ENCODE measurements at places on chromosomes 13 and 19. TPM values are rescaled to one million over a fixed set of nuclear protein-coding genes. Genes with fewer than 3 reads are reported as not detected.

The ZNF154 gene
- 24.5 TPM for polyA plus RNA-seq

The CLIP3 gene
- polyA plus RNA-seq, result 61.8 TPM

The ATP8A2 gene
- polyA plus RNA-seq, result 5.7 TPM

The ZNF699 gene
- 7.0 TPM for polyA plus RNA-seq

The RYR1 gene
- 5.8 TPM for polyA plus RNA-seq

The IRGC gene
- polyA plus RNA-seq, result not detected

The FGF21 gene
- not detected for polyA plus RNA-seq

The MIDN gene
- 59.4 TPM for polyA plus RNA-seq

The ICAM1 gene
- 7.3 TPM for polyA plus RNA-seq

The KLK5 gene
- polyA plus RNA-seq, result 2.5 TPM

The KL gene
- 57.1 TPM for polyA plus RNA-seq

DNA sequence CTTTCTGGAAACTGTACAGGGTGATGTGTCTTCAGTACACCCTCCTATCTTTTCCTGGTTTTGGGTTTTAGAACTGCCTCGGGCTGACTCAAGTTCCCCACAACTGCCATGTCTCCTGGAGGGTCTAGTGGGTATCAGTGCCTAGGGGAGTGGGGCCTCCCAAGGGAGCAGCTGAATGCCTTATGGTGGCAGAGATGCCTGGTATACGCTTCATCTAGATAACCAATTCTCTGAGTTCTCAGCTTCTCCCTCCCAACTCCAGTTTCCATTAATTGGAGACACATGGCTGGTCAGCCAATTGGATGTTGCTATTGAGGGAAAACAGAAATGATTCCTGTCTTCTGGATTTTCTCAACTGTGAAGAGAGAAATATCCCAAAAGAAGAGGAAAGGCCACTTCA is 12.8 kb downstream of the ZNF439 start:
- DNase-seq, result no peak

- no peak for DNase-seq
Observed at GRCh38 chr13:60329221-60329923, 67.6 kb upstream of the TDRD3 start.

DNA sequence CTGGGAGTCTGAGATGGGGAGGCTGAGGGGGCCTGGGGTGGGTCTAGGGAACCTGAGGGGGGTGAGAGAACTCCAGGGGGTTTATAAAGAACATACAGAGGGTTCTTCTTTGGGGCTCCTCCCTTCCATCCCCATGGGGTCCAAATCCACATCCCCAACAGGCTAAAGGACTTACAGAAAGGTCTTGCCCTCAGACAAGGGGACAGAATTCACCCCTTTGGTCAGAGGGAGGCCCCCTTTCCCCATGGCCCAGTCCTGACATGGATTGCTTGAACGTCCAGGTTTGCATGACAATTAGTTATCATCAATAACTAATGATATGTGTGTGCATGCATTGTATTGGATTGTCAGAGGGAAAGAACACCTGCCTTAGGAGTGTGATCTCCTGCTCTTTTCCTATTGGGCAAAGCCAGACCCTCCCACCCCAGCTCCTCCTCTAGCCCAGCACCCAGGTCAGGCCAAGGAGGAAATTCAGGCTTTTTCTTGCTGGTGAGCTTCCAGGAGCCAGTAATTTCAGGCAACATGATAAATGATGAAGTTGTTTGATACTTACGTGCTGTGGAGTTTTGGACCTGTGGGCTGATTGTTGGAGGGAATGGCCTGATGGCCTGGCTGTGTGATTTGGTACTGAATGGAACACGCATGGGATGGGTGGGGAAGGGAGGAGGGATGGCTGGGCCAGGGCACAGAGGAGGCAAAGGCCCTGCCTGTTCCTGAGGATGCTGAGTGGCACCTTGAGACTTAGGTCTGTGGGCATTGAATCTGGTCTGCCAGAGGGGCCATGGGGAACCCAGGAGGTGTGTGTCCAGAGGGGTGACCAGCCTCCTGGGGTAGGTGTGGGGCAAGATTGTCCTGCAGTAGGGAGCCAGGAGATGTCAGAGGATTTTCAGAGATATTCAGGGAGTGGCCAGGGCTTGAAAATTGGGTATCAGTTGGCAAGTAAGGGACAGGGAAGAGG is 1.1 kb downstream of the KLHL26 start:
- DNase-seq, result no peak

- no peak for DNase-seq
Observed at GRCh38 chr13:112057736-112058518, 9.0 kb upstream of the SOX1 start.

DNA sequence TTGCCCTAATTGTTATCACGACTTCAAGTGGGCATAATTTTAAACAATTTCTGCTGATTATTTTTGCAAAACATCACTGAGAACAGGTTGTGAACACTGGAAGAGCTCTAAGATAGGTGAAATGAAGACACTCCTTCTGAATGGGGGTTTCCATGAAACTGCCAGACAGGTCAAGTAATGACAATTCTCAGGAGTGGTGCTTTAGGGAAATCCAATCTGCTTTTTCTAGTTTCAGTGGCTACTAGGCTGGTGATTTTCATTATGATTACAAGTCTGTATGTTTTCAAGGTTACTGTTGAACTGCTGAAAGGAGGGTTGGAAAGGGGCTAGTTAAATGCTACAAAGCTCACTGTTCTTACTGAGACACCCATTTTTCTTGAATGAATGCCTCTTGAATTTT is 1724.2 kb downstream of the PCDH9 start:
- DNase-seq, result no peak

GRCh38 chr19:47469363-47469700 is 2.4 kb downstream of the SLC8A2 start:
- DNase-seq, result no peak

GRCh38 chr19:4684312-4685095 is 14.4 kb upstream of the MYDGF start:
- DNase-seq, result no peak

GRCh38 chr13:34777089-34777913 is 164.8 kb upstream of the NBEA start:
- DNase-seq, result no peak

DNA sequence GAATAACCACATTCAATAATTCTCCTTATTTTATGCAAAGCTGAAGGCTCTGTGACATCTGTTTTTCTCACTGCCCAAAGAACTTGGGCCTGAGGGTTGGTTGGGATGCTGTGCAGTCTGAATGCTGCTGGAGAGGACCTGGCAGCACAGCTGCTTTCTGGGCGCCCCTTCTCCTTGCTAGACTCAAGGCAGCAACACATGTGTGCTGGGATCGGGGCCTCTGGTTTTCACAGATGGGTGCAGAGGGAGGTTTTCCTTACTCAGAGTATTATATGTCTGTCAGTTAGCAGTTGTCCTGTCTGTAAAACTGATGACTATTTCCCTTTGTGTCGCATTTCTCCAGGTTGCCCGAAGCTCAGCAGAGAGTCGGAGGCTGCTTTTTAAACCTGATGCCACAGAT is 53.2 kb upstream of the TEX29 start:
- no peak for DNase-seq

- no peak for DNase-seq
Observed at GRCh38 chr19:13427273-13428051, 78.8 kb downstream of the CACNA1A start.

GRCh38 chr13:87925006-87925405 is 253.8 kb downstream of the SLITRK5 start:
- DNase-seq, result no peak

GRCh38 chr19:17420475-17420924 is 653 bp downstream of the MVB12A start:
- no peak for DNase-seq

GRCh38 chr19:42540071-42540553 is 11.8 kb upstream of the CEACAM1 start:
- no peak for DNase-seq

DNA sequence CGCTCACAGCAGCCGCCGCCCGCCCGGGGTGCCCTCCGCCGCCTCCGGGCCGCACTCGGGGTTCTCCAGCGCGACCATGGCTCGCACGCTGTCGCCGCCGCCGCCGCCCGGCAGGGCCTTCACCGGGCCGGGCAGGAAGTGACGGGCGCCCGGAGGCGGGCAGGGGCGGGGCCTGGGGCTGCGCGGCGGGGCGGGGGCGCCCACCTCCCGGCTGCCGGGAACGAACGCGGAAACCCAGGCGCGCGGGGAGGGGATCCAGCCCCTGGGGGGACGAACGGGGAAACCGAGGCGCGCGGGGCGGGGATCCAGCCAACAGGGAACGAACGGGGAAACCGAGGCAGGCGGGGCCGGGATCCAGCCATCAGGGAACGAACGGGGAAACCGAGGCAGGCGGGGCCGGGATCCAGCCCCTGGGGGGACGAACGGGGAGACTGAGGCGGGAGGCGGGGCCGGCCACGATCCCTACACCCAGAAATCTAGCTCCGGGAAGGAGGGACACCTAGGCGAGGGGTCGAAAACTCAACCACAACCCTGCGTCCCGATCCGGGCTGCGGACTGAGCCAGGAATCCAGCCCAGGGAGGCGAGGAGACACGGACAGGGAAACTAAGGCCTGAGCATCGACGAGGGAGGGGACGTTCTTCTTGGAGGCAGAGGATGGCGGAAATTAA is at the start of gene R3HDM4:
Gene R3HDM4, minus strand, starts transcription at position 140 of the 669 bp plus-strand sequence. Its CDS starts 62 bp downstream, at position 78.
- no peak for DNase-seq

GRCh38 chr13:39417131-39417530 is 185.9 kb downstream of the LHFPL6 start:
- no peak for DNase-seq

- no peak for DNase-seq
Observed at GRCh38 chr19:53158119-53158656, 665 bp downstream of the ZNF347 start.

DNA sequence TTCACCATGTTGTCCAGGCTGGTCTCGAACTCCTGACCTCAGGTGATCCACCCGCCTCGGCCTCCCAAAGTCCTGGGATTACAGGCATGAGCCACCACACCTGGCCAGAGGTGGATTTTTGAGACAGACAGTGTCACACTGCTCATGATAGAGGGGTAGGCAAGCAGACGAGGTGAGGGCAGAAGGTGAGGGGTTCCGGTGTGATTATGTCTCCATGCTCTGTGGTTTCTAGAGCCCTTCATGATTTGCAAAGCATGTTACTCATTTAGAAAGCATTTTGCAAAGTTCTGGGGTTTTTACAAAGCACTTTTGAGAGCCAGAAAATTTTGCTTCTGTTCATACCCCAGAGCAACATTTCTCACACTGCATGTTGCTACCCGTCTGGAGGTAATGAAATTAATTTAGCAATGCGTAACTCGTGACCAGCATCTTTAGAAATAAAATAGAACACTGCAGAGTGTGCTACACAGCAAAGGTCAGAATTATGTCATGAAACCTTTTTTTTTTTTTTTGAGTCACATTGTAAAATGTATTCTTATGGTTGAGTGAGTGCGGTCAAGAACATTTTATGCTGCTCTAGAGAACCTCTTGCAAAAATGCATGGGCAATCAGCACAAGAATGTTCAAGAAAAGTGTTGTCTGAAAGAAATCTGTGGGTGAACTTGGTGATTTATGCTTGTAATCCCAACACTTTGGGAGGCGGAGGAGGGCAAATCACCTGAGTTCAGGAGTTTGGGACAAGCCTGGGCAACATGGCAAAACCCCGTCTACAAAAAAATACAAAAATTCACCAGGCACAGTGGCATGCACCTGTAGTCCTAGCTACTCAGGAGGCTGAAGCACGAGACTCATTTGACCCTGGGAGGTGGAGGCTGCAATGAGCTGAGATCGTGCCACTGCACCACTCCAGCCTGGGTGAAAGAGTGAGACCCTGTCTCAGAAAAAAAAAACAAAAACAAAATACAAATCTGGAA is 58.0 kb downstream of the MAP4K1 start:
- no peak for DNase-seq

Measured in left renal cortex interstitium (tissue), 4 donors.